ENCODE measurements at places on chromosomes 2 and 18.

DNA sequence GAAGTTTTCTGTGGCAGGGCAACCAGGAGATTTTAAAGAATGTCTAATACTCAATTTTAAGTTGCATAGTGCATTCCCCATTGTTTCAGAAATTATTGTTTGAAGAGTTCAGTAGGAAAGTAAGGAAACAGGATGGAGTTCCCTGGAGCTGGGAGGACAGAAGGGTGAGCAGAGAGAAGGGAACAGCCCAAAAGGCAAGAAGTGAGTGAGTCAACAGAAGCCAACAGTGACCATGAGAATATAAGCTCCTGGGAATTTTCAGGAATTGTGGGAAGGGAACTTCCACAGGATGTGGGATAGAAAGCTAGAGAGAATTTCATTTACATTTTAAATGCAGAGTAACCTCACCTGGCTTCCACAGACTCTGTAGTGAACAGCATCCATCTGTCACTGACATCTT is 268.1 kb upstream of the ATP5MC3 start:
- DNase-seq: no peak

- DNase-seq: no peak
Measured at GRCh38 chr2:14306268-14306861, 326.2 kb upstream of the LRATD1 start.

DNA sequence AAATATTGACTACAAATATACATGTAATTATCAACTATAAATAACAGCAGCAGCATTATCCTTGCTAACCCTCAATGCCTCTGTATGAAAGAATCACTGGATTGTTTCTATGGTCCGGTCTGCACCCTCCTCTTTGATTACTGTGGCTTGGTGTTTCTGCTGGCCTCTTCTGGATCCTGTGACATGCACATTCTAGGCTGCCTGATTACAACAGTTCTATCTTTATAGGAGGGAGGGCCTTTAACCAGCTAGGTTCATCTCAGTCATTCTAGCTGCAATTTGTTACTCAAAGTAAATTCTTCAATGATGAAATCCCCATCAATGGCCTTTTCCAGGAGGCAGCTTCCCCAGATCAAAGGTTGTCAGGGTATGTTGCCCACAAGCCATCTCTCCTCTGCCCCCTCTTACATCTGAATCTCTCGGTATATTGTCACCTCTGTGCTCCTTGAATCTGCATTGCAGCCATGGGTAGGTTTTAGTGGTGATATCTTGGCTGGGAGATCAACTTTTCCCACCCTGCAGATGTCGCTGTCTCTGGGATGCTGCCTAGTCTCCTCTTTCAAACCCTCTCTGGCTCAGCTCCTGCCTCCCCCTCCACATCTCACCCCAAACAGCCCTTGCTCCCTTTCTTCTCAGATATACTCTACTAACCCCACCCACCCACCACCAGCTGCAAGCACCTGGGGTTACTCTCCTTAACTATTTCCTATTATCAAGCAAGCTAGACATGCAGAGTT is 106.2 kb upstream of the BZW1 start:
- DNase-seq: peak; percentile 45

GRCh38 chr2:236360496-236360895 is 96.3 kb upstream of the ASB18 start:
- DNase-seq: no peak

DNA sequence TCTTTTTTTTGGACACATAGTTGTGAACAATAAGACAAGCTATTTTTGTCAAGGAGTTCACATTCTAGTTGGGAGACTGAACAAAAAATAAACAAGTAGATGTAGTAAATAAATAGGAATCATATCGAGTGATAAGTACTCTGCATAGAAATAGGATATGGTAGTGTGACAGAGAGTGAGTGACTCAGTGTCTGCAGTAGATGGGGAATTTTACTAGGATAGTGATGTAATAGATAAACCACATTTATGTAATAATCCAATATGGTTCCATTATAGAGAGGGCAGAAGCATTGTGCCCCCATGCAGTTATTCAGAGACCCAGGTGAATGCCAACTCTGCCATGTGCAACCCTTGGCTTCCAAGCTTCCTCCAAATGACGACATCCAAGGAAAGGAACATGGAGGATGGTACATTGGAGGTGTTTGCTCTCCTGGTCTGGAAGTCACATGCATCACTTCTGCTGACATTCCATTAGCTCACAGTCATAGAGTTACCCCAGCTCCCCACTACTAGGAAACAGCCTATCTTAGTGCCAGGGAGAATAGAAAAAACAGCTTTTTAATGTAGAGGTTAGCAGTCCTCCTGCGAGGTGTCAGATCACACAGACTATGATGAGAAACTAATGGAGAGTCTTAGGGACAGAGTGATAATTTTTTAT is 595.4 kb downstream of the NYAP2 start:
- DNase-seq: peak; percentile 64

DNA sequence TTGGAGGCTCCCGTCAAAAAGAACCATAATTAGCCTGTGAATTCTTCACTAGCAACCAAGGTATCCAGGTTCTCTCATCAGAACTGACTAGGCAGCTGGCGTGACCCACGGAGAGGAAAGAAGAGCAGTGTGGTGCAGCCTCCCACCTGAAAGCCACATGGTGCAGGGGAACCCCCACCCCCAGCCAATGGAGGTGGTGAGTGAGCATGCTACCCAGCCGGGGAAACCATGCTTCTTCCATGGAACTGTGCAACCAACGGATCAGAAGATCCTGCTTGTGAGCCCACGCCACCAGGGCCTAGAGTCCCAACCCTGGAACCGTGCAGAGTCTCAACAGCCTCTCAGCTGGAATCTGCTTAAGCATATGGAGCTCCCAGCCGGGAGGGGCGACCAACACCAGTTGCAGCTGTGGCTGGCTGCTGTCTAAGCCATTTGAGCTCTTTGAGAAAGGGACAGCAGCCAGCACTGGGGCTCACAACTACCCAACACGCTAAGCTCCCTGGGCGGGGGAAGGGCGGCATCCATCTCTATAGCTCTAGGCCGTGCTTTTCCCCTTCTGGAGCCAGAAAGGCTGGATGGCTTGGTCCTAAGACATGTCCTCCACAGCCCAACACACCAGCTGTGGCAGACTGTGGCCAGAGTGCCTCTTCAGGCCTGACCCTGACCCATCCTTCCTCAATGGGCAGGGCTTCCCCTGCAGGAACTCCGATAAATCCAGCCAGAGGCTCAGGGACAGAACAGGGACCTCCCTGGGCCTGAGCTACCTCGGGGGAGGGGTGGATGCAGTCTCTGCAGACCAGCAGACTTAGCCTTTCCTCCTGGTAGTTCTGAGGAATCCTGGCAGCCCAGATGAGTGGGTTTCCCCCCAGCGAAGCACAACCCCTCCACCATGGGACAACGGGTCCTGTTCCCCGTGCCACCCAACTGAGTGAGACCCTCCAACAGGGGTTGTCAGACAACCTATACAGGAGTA is 151.4 kb upstream of the NXPH2 start:
- no peak for DNase-seq

- no peak for DNase-seq
Measured at GRCh38 chr2:235613649-235614048, 119.8 kb downstream of the AGAP1 start.

All from mesenchymal stem cell (in vitro differentiated cells and primary cell).